ENCODE measurements at places on chromosomes 7 and 10. TPM values are rescaled to one million over a fixed set of nuclear protein-coding genes. Genes with fewer than 3 reads are reported as not detected.

- DNase-seq, result no peak
These were observed 43.4 kb downstream of the SORBS1 start for GRCh38 chr10:95517536-95518454.

NXPH1 gene
- not detected for total RNA-seq

- DNase-seq, result no peak
These were observed 1018.1 kb downstream of the XPNPEP1 start for GRCh38 chr10:108905171-108905570.

GRCh38 chr10:4256971-4257370 is 472.0 kb upstream of the KLF6 start:
- no peak for DNase-seq

DNA sequence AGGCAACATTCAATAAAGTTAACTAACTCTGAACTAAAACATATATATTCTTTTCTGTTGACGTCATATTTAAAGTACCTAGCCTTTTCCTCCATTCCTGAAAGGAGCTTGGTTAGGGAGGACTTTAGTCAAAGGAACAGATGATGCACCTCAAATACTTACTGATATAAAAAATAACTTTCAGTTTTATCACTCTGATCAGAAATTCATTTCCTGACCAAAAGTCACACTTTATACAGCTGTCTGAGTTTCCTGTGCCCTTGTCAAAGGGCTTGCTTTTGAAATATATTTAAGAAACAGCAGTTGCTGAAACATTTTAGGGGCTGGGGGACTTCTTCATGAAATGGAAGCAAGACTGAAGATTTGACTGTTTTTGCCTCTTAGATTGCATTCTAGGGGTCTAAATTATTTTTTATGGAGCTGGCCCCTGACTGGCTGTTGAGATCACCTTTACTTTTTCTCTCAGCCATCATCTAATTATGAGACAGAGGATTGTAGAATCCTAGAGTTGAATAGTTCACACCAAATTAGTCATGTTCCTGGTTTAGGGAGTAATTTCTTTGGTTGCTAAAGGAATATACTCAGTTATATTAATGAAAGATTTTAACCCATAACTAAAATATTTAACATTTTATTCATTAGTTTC is 46.6 kb downstream of the GLCCI1 start:
- DNase-seq, result no peak

GRCh38 chr7:140484951-140485499 is 5.7 kb upstream of the MKRN1 start:
- DNase-seq, result no peak

- no peak for DNase-seq
These were observed 144.5 kb downstream of the FRMD4A start for GRCh38 chr10:14186245-14186644.

MBL2 gene
- not detected for total RNA-seq

DNA sequence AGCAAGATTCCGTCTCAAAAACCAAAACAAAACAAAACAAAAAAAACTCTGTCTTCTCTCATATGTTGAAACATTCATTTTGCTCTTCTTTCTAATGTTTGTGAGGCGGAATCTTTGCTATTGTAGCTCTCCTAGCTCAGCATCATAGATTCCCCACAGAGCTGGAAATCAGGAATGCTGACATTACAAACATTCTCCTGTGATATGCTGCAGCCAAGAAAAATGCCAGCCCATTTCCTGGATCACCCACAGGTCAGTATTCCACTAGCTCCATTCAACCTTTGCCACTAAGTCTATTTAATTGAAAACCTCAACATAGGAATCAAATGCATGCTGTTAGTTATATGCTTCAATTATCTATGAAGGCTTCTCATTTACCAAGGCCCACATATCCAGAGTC is 186.3 kb downstream of the IPMK start:
- no peak for DNase-seq

GRCh38 chr7:104162081-104162480 is 45.7 kb downstream of the ORC5 start:
- DNase-seq, result no peak

TIMM23 gene
- 77.6 TPM for total RNA-seq

DNA sequence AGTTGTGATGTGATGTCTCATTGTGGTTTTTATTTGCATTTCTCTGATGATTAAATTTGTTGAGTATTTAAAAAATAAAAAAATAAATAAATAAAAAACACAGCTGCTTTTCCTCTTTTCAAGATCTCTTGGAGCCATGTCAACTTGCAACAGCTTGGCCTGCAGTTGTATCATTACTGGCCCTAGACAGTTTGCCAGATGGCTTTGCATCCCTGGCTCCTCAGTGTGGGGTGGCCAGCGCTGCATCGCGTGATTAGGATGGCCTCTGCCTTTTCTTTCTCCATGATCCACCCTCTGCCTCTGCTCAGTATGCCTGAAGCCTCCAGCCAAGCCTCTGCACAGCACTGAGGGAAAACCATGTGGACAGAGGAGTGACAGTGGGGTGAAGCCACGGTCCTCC is 96.8 kb downstream of the PPP1R3C start:
- DNase-seq, result no peak

PBLD gene
- 5.2 TPM for total RNA-seq
